Bronchus fibroblast of lung (primary cell): ENCODE measurements at places on chromosomes 6 and 20. TPM values are rescaled to one million over a fixed set of nuclear protein-coding genes. Genes with fewer than 3 reads are reported as not detected.

METTL24 gene
- not detected in 2 replicates for total RNA-seq

GJA10 gene
- total RNA-seq, result not detected in 2 replicates

UNC93A gene
- total RNA-seq, result not detected in 2 replicates

LTA gene
- total RNA-seq, result not detected in 2 replicates

RSPH9 gene
- 0.67 and 0.74 TPM in 2 replicates for total RNA-seq

BAK1 gene
- total RNA-seq, result 8.3 and 8.9 TPM in 2 replicates

MATN4 gene
- total RNA-seq, result not detected in 2 replicates

BMP2 gene
- total RNA-seq, result 2.2 and 3.2 TPM in 2 replicates

ADTRP gene
- 0.17 TPM in 1 of 2 replicates, not detected in the other for total RNA-seq

RIMS1 gene
- under 0.01 and 0.45 TPM in 2 replicates for total RNA-seq

EPHA7 gene
- 0.15 and 0.34 TPM in 2 replicates for total RNA-seq

DUSP15 gene
- total RNA-seq, result 0.30 TPM in 1 of 2 replicates, not detected in the other

LY6G6C gene
- total RNA-seq, result not detected in 2 replicates

FAM209B gene
- not detected in 2 replicates for total RNA-seq

EHMT2 gene
- 38.7 and 39.8 TPM in 2 replicates for total RNA-seq

LTB gene
- total RNA-seq, result not detected in 2 replicates

DEFB124 gene
- total RNA-seq, result not detected in 2 replicates

ARMH2 gene
- not detected in 2 replicates for total RNA-seq

PPIL6 gene
- total RNA-seq, result 1.5 and 2.4 TPM in 2 replicates

DACT2 gene
- total RNA-seq, result 0.15 TPM in 1 of 2 replicates, not detected in the other

RNF217 gene
- total RNA-seq, result 3.4 and 6.4 TPM in 2 replicates

COX4I2 gene
- total RNA-seq, result not detected in 2 replicates

CLPSL1 gene
- not detected in 2 replicates for total RNA-seq

POU5F1 gene
- not detected in 2 replicates for total RNA-seq

RTF2 gene
- 63.7 and 64.1 TPM in 2 replicates for total RNA-seq

SLC2A10 gene
- total RNA-seq, result 21.4 and 21.9 TPM in 2 replicates
